ENCODE measurements at places on chromosomes 7 and 10. TPM values are rescaled to one million over a fixed set of nuclear protein-coding genes. Genes with fewer than 3 reads are reported as not detected.
A peak's percentile ranks its signal among the peaks of the same experiment; 100 is the strongest.

CDC123 gene
- polyA plus RNA-seq = 225 TPM

GPR15LG gene
- not detected for polyA plus RNA-seq

OR9A2 gene
- polyA plus RNA-seq = not detected

CALHM3 gene
- not detected for polyA plus RNA-seq

NKX2-3 gene
- not detected for polyA plus RNA-seq

DNAJB9 gene
- 8.3 TPM for polyA plus RNA-seq

FRMD4A gene
- polyA plus RNA-seq = 63.6 TPM

IL6 gene
- 20.2 TPM for polyA plus RNA-seq

NEUROD6 gene
- polyA plus RNA-seq = not detected

ELFN1 gene
- polyA plus RNA-seq = 0.26 TPM

NCF1 gene
- not detected for polyA plus RNA-seq

TACR2 gene
- polyA plus RNA-seq = 0.15 TPM

AS3MT gene
- polyA plus RNA-seq = 6.1 TPM

MMP21 gene
- not detected for polyA plus RNA-seq

EIF4EBP2 gene
- polyA plus RNA-seq = 41.5 TPM

SHTN1 gene
- 1.6 TPM for polyA plus RNA-seq

FAM180A gene
- 15.6 TPM for polyA plus RNA-seq

GRB10 gene
- 11.1 TPM for polyA plus RNA-seq

DNA sequence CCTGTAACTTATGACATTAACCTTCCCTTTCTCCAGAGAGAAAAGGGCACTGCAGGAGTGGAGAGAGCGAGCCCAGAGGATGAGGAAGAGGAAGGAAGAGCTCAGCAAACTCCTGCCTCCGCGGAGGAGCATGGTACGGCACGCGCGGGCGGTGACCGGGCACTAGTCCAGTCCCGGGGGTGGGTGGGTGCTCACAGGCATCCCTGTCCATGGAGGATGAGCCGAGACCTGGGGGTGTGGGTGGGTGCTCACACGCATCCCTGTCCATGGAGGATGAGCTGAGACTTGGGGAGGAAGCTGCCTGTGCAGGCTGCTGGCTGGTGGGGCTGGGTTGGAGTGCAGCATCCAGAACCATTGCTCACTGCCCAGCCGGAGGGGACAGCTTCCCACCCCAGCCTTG is 23.8 kb downstream of the LRRC27 start:
- DNase-seq = no peak

- peak; percentile 47 for DNase-seq
These were observed 36.6 kb downstream of the POR start for GRCh38 chr7:75951506-75951905.

- DNase-seq = peak; percentile 66
These were observed 14.1 kb upstream of the LAMB1 start for GRCh38 chr7:108016841-108017775.

- DNase-seq = no peak
These were observed 69.3 kb downstream of the ADRA2A start for GRCh38 chr10:111146025-111146640.

- DNase-seq = no peak
These were observed 11.0 kb upstream of the BLVRA start for GRCh38 chr7:43747328-43748105.

DNA sequence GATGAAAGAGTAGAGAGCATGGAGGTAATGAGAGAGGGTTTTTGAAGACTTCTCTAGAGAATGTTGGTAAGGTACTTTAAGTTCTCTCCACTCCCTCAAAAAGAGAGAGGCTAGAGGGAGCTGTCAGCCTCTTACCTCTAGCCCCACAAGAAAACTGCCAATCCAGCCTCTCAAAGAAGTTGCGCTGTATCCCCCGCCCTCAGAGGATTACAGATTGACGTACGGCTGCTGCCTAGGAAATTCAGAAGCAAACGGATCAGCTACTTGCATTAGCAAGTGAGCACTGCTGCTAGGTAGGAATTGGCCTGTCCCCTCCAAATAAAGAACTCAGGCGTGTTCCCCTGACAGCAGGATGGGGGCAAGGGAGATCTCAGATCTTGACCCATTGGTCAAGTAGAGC is 34.2 kb downstream of the TYW1B start:
- DNase-seq = no peak

- peak; percentile 11 for DNase-seq
These were observed 291.9 kb downstream of the GFRA1 start for GRCh38 chr10:115981081-115981480.

- no peak for DNase-seq
These were observed 105.0 kb upstream of the C1QL3 start for GRCh38 chr10:16626697-16627096.

- DNase-seq = no peak
These were observed 11.6 kb upstream of the ADD3 start for GRCh38 chr10:109996225-109996624.

DNA sequence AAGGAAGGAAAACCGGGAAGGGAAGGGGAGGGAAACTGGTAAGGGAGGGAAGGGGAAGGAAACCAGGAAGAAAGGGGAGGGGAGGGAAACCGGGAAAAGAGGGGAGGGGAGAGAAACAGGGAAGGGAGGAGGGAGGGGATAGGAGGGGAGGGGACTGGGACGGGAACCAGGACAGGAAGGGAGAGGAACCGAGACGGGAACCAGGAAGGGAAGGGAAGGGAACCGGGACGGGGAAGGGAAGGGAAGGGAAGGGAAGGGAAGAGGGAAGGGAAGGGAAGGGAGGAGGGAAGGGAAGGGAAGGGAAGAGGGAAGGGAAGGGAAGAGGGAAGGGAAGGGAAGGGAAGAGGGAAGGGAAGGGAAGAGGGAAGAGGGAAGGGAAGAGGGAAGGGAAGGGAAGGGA is 13.6 kb downstream of the C10orf67 start:
- DNase-seq = no peak

GRCh38 chr7:140696024-140696679 is 356 bp upstream of the NDUFB2 start:
- peak; percentile 88 for DNase-seq

- DNase-seq = peak; percentile 96
These were observed 25.2 kb downstream of the GET4 start for GRCh38 chr7:901388-902154.

GRCh38 chr7:70647801-70648498 is 484.0 kb upstream of the GALNT17 start:
- DNase-seq = peak; percentile 79

DNA sequence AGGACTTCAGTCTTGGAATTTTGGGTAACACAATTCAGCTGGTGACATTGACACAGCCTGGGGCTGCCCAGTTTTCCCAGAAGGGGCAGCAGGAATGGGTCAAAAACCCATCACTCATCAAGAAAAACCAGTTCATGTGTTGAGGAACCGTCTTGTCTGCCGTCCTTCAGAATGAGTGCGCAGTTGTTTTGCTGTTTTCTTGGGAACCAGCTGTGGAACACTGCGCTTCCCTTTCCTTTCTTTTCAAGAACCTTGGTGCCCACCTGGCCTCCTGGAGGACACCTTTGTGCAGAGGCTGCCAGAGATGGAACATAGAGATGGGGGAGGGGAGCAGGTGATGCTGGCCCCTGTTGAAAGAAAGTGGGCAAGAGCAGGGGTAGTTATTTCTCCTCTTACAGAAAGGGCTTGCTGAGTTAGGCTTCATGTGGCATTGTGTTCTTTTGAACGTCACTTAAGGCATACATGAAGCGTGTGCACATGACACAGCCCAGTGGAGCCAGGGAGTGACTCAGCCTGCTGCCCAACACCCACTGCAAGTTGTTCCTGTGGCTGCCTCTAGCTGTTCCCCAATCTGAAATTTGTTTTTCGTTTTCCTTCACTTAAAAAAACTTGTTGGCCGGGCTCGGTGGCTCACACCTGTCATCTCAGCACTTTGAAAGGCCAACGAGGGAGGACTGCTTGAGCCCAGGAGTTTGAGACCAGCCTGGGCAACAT is 87.4 kb upstream of the TNS3 start:
- DNase-seq = peak; percentile 99

GRCh38 chr10:75852851-75853484 is 421.5 kb downstream of the LRMDA start:
- DNase-seq = no peak

DNA sequence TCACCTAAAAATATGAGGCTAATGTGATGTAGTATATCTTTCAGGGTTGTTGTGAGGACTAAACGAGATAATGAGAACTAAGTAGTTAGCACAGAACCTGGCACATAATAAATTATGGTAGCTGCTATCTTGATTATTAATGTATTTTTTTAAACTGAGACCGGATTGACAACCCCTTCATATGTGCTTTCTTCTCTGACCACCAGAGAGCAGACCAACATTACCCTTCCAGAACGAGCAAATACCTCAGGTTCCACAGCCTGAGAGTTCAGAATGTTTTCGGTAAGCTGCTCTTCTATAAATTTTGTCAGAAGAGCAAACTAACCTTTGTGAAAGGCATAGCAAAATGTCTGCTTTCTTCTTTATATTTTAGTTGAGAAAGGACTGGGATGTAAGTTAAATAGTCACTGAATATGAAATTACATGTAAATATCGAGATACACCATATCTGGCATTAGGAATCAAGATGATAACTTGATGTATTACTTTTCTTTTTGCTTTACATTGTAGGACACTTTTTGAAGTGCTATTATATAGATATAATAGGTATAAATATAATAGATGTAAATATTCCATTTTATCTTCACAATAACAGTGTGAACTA is 13.6 kb upstream of the BPGM start:
- peak; percentile 42 for DNase-seq

DNA sequence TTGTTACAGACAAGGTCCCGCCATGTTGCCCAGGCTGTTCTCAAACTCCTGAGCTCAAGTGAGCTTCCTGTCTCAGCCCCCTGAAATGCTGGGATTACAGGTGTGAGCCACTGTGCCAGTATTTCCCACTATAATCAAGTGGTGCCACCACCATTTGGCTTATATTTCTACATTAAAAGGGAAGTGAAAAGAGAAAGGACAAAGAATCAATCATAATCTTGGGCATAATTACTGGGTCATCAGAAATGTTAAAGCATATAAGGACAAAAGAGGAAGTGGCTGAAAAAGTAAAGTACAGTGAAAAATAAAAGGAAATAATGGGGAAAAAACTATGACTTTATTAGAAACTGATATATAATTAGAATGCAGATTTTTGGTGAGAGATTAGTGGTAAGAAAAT is 25.7 kb upstream of the ENTPD1 start:
- DNase-seq = no peak

DNA sequence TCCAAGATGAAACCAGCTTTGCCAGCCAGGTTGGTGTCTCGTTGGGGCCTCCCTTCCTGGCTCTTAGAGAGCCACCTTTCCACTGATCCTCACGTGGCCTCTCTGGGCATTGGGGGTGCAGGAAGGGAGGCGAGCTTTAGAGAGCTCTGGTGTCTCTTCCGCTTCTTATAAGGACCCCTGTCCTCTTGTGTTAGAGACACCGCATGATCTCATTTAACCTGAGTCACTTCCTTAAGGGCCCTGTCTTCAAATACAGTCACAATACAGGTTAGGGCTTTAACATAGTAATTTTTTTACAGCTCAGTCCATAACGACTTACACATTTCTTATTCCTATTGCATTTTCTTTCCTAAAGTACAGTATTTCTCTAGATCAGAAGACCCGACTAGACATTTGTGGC is 535.8 kb downstream of the SDK1 start:
- DNase-seq = peak; percentile 25

GRCh38 chr10:103669243-103669929 is 175.9 kb downstream of the NEURL1 start:
- peak; percentile 9 for DNase-seq

DNA sequence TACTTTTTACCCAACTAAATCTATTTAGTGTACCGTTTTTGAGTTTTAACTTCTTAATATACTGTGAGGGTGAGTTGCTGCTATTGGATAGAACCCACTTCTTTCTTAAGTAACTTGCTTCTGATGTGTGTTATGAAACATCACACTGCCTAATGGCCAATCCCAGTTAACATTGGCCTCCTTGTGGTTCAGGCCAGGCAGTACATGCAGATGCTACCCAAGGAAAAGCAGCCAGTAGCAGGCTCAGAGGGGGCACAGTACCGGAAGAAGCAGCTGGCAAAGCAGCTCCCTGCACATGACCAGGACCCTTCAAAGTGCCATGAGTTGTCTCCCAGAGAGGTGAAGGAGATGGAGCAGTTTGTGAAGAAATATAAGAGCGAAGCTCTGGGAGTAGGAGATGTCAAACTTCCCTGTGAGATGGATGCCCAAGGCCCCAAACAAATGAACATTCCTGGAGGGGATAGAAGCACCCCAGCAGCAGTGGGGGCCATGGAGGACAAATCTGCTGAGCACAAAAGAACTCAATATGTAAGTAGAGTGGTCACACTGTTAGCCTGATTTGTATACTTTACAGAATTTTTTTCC is 39.7 kb downstream of the TES start:
- peak; percentile 67 for DNase-seq

GRCh38 chr10:88473989-88474883 is 108.9 kb downstream of the RNLS start:
- peak; percentile 27 for DNase-seq

- DNase-seq = no peak
These were observed 155.1 kb downstream of the ANK3 start for GRCh38 chr10:60234551-60234950.

- no peak for DNase-seq
These were observed 10.8 kb downstream of the EN2 start for GRCh38 chr7:155468785-155469148.

GRCh38 chr10:99681553-99681952 is 22.2 kb downstream of the ENTPD7 start:
- DNase-seq = peak; percentile 92

- peak; percentile 45 for DNase-seq
These were observed 2.5 kb downstream of the P4HA1 start for GRCh38 chr10:73093922-73094850.

GRCh38 chr10:110336111-110336721 is 31.5 kb upstream of the SMNDC1 start:
- DNase-seq = peak; percentile 99

GRCh38 chr7:114885836-114886235 is 36.1 kb upstream of the MDFIC start:
- DNase-seq = peak; percentile 72

DNA sequence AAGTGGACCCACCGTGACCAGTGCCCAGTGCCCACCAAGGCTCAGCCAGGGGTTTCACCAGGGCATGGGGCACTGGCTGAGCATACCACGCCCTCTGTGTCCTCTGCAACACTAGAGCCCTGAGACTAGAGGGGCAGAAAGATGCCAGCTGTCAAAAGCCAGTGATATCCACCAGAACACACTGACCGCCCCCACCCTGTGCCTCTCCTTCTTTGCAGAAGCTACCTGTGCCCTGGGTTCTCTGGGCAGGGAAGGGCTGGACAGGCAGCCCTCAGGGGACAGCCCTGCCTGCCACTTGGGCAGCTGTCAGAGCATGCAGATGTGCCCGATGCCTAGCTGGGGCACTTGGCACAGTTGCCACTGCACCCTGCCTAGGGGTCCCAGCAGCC is 494 bp downstream of the VSIR start:
- no peak for DNase-seq

GRCh38 chr10:48765039-48765438 is 80.4 kb downstream of the WDFY4 start:
- no peak for DNase-seq

GRCh38 chr7:45073786-45074527 is 14.8 kb downstream of the NACAD start:
- DNase-seq = no peak

DNA sequence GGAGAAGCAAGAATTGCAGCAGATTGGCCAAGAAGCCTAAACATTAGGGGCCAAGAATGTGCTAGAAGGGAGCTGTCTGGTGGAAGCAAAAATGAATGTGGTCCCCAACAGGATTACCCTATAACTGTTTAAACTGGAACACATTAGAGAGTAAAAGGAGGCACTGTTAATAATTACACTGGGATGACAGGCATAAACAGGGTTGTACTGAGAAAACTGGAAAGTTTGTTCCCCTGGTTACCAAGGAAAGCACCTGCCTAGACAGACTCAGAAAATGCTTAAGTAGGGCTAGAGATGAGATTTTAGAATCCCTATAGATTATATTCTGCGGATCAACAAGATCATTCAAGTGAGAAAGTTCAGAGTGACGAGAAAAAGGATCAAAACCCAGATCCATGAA is 100.8 kb downstream of the CTTNBP2 start:
- no peak for DNase-seq

- DNase-seq = no peak
These were observed 45.6 kb downstream of the GPR141 start for GRCh38 chr7:37729181-37729580.
